ENCODE measurements at places on chromosomes 13 and 19.

DNA sequence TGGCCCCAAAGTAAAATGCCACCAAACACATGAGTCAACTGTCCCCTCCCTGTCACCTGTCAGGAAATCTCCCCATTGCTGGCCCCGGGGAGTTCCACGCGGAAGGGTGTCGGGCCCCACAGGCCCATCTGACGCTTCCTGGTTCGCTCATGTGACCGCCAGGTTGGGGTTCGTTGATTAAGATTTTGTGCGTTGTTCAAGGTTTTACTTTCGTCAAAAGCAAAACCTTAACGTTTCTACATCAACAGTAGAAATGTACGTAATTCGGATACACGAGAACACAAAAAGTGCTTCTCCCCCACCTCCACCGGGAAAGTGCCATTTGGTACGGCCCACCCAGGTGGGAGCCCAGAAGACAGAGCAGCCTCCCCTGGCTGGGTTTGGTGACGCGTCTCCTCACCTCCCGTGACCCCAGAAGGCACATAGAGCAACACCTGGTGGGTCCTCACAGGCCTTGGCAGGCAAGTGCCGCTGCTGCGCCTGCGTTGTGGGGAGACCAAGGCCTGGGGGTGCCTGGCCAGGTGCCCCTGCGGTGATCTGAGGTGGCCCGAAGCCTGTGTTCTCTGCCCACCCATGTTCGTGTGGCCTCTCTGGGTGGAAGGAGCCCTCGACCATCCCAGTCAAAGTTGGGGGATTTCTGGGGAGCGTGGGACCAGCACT is 161.6 kb downstream of the KDM4B start:
- no peak for DNase-seq

DNA sequence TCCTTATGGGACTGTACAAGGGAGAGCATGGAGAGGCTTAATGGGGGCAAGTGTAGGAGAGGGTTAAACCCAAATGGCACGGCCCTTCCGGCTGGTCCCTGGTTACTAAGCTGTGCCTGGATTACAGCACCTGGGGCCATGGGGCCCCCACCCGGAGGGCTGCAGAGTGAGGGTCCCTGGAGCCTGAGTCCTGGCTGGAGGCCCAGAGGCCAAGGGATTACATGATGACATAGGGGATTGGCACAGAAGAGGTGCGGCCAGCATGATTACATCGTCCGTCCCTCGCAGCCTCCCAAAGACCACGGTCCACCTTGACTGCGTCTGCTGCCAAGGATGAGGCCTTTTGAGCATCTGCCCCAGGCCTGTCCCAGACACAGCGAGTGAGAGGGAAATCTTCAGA is 149.4 kb downstream of the URI1 start:
- DNase-seq = no peak

- DNase-seq = no peak
These were observed 429.6 kb downstream of the KLF12 start for GRCh38 chr13:73704587-73704986.

- DNase-seq = no peak
These were observed 526.9 kb downstream of the EFNB2 start for GRCh38 chr13:106008540-106008939.

GRCh38 chr19:55529636-55530234 is 7.2 kb downstream of the SBK2 start:
- no peak for DNase-seq

- DNase-seq = no peak
These were observed 8.6 kb upstream of the BCAT2 start for GRCh38 chr19:48819366-48819816.

DNA sequence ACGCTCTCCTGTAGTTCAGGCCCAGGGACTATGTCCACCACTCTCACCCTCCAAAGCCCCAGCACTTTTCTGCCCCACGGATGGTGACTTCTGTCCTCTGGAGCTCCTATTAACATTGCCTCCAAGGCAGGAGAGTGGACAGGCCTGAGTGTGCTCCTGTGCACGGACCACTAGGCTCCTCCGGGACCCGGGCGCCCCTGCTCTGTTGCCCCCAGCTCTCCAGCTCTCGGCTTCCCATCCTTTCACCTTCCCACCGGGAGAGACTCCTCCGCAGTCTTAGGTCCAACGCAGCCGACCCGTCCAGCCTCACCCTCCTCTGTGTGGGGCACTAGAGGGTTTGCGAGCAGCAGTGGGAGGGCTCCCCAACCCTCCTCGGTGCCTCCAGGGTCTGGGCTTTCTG is 30.4 kb downstream of the CAPN12 start:
- no peak for DNase-seq

GRCh38 chr19:1161716-1162115 is 12.4 kb downstream of the SBNO2 start:
- peak; percentile 61 for DNase-seq

GRCh38 chr19:9641810-9642209 is 20.8 kb upstream of the ZNF561 start:
- DNase-seq = no peak

DNA sequence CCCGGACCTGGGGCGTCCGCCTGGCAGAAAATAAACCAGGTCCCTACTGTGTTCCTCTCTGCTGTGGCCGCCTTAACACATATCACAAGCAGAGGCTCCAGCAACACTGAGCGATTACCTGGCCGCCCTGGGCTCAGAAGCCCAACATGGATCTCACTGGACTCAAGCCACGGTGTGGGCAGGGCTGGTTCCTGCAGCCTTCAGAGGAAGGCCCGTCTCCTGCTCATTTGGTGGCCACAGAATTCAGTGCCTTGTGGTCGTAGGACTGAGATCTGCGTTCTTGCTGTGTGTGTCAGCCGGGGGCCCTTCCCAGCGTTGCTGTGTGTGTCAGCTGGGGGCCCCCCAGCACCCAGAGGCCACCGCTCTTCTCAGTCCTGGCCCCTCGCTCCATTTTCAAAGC is 30.2 kb downstream of the C2CD4C start:
- no peak for DNase-seq

- no peak for DNase-seq
These were observed 1973.3 kb downstream of the OLFM4 start for GRCh38 chr13:55001881-55002280.

DNA sequence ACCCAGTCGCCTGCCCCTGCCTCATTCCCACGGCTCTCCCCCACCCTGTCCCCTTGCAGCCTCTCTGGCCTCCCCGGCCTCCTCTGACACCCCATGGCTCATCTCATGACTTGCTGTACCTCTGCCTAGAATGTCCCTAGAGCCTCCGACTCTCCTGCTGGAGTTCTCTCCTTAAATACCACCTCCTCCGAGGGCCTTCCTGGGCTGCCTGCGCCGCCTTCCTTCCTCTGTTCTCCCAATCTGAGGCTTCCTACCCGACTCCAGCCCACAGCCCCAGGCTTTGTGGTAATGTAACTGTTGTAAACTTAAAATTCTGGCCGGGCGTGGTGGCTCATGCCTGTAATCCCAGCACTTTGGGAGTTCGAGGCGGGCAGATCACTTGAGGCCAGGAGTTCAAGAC is 27.7 kb downstream of the GPR42 start:
- DNase-seq = no peak

- no peak for DNase-seq
These were observed 19.7 kb downstream of the ATP4B start for GRCh38 chr13:113638173-113638746.

- no peak for DNase-seq
These were observed 158.6 kb downstream of the TNFRSF19 start for GRCh38 chr13:23728807-23729206.

DNA sequence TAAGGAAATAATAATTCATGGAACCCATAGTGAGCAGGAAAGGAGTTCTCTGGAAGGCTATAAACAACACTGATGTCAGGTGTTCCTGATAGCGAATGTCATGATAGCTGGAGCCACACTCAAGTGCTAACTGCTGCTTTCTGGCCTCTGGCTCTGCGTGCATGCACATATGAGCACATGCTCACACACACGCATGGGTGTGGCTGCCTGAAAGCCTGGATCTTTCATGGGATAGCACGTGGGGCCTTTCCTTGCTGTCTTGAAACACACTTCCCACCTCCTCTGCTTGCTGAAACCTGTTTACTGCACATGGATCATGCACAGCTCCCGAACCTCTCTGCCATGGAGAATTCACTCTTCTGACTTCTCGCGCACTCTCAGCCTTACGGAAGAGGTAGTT is 207.4 kb downstream of the ATP8A2 start:
- no peak for DNase-seq

DNA sequence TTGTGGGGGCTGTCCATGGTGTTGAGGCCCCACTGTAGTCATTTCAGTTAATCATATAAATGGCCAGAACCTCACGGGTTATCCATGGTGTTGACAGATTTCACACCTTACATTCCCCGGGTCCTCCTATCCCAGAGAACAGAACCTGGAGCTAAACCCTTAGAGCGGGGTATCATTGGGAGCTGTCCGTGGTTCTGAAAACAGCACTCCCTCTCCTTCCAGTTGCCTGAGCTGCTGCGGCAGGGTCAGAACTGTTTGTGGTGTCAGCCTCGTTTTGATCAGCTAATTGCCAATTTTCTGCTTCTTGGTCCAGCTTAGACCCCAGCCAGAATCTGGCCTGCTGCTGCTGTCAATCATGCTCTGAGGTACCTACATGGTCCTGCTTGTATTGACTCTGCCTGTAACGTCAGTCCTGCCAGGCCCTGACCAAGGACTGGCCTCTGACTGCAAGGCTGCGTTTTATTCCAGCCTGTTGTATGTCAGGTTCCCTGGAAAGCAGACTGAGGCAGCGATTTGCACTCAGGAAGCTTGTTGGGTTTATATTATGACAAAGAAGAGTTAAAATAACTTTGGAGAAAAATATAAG is 55.8 kb upstream of the KCTD15 start:
- no peak for DNase-seq

GRCh38 chr19:31955884-31956283 is 389.5 kb upstream of the ZNF507 start:
- no peak for DNase-seq

- peak; percentile 94 for DNase-seq
These were observed 2.0 kb downstream of the VSIG10L start for GRCh38 chr19:51339687-51340656.

GRCh38 chr13:72293206-72293605 is 426.2 kb upstream of the DACH1 start:
- no peak for DNase-seq

DNA sequence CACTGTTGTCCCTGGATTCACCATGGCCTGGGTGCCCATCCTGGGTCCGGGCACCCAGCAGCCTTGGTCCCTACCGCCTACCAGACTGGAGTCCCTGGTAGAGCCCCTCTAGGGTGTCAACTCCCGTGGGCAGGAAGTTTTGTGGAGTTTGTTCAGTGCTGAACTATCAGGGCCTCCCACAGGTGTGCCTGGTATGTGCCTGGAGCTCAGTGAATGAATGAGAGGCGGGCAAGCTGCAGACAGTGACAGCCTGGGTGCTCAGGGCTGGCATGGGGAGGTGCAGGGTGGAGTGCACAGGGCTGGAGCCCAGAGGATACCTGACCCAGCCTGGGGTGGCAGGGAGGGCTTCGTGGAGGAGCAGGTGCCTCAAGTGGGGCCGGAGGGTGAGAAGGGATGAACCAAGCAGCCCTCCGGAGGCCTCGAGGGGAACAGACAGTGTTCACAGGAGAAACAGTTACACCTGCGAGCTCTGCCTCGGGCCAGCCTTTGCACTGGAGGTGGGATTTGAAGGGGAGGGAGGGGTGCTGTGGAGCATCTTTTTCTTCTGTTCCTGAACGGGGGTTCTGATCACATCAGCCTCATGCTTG is 29.6 kb downstream of the PAK4 start:
- DNase-seq = no peak

- no peak for DNase-seq
These were observed 5.4 kb downstream of the PNPLA6 start for GRCh38 chr19:7540761-7541474.

DNA sequence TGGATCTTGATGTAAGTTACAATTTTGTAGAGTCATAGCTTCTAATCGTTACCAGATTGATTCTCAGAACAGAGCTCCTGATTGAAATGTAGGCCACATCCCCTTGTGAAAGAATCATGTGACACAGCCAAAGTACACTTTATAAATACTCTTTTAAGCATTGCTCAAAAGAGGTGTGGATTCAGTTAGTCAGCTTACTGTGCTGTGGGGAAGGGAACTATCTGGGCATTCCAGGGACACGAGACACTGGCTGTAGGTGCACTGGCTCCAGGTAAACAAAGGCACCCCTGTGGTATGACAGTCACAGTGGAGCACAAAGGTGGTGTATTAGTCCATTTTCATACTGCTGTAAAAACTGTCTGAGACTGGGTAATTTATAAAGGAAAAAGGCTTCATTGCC is 222.8 kb downstream of the LIG4 start:
- no peak for DNase-seq

DNA sequence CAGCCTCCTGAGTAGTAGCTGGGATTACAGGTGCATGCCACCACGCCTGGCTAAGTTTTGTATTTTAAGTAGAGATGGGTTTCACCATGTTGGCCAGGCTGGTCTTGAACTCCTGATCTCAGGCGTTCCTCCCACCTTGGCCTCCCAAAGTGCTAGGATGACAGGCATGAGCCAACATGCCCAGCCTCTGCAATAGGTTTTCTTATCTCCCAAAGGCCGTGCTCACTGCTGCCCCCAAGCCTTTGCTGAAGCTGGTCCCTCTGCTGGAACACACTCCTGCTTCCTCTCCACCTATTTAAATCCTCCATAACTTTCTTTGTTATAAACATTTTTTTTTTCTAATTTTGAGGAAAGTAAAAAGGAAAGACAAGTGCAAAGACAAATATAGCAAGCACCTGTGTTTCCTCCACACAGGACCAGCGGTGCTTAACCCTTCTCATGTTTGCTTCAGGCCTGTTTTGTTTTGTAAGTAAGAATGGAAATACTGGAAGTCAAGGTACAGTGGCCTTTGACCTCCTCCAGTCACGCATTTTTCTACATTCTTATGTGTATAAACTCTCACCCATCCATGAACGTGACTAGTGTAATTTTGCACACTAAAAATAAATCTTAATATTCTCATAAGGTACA is 14.5 kb upstream of the TNFAIP8L1 start:
- DNase-seq = peak; percentile 43

DNA sequence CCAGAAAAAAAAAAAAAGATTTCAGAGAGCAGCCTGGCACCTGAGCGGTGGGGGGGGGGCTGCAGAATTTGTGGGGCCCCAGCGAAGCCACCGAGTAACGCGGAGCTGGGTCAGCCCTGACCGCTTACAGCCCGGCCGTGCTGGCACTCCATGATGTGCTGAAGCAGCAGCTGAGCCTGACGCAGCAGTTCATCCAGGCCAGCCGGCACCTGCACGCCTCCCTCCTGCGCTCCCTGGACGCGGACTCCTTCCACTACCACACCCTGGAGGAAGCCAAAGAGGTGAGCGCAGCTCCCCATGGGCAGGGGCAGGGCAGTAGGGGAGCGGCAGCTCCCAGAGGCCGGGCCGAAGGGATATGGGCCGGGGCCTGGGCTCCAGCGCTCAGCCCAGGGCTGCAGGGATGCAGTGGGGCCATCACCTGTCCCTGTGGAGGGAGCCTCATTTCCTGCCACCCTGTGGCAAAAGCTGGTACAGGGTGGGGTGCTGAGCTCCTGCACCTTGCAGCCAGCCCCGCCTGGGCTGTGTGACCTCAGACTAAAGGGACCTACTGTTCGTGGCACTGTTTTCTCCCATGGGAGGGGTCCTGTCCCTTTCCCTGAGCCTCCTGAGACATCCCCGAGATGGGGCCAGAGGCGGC is 18.3 kb downstream of the C19orf44 start:
- DNase-seq = no peak

Data from NCI-H1436 (cell line).